Hepatic stellate cell (primary cell): ENCODE measurements at places on chromosomes 2 and 18.

- DNase-seq = no peak
These were observed 265.7 kb downstream of the MTX2 start for GRCh38 chr2:176534798-176535466.

DNA sequence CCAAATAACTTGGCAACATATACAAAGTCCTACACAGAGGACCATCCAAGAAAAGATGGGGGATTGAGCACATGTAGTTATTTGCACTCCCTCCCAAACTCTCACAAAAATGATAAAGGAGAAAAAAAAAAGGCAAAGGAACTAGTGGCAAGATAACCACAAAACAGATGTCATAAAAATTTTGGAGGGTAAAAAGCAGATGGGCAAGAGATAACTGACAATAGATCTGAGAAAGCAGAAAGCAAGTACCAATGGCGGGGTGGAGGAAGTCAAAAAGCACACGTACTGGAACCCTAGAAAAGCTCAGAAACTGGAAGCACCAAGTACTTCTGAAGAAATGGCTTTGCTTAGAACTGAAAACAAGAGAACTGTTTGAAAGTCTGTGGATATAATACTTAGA is 82.0 kb downstream of the WDPCP start:
- no peak for DNase-seq

DNA sequence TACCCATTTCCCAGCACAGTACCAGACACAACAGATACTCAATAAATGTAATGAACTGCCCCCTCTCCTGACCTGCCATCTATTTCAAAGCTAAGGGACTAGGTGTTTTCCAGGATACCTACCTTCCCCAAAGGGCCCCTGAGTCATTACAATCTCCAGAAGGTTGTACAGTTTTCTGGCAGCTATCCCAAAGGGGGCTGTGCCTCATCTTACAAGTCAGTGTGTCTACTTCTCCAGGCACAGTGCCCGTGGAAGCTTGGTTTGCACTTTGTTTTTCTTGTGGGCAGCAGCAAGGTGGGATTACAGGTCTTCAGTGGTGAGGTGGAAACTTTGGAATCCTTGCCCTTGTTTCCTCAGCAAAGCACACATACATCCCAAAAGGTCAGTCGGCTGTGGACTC is 62.8 kb upstream of the CYP26B1 start:
- no peak for DNase-seq

DNA sequence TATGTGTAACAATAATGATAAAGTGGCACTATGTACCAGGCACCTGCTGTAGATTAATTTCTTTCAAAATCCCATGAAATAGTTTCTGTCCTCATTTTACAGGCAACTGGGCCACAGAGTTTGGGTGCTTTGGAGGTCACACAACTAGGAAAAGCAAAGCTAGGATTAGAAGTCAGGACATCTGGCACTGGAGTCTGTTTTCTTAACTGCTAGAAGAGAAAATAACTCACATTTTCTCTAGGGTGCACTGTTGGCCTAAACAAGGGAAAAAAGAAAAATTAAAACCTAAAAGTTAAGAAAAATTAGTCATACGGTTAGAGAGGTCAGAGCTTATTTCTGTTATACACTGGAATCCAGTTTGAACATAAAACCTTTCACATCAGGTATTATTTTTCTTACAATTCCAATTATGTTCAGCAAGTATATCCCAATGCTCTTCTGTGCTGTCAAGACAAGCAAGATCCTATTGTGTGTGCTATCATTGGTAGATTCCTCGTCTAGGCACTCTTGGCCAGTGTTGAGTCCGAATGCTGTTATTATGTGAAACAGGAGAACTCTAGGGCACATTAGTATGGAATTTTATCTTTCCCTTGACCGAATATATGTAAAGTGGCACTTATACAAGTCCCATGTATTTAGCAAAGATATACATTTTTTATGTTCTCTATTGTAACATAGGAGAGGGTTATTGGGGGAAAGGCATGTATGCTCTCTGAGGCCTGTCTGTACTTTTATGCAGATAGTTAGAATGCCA is 1.5 kb upstream of the OSGEPL1 start:
- DNase-seq = no peak

DNA sequence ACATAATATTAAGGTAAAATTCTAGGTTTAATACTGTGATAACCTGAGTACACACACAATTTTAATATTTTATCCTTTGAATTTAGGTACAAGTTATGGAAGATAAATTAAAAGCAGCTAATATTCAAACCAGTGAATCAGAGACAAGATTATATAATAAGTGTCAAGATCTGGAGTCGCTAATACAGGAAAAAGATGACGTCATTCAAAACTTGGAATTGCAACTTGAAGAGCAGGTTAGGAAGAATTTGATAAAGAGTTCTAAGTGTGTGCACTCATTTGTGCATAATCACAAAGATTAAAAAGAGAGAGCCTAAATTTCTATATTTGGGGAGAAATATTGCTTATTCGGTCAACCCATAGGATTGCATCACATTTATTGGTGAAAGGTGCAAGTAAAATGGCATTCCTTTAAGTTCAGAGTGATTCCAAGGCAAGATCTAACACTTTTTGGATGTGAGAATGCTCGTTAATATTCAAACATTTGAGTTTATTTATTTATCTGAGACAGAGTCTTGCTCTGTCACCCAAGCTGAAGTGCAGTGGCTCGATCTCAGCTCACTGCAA is 16.3 kb upstream of the C1GALT1C1L start:
- no peak for DNase-seq

- peak; percentile 7 for DNase-seq
These were observed 40.7 kb upstream of the C2orf66 start for GRCh38 chr2:196849895-196850294.

DNA sequence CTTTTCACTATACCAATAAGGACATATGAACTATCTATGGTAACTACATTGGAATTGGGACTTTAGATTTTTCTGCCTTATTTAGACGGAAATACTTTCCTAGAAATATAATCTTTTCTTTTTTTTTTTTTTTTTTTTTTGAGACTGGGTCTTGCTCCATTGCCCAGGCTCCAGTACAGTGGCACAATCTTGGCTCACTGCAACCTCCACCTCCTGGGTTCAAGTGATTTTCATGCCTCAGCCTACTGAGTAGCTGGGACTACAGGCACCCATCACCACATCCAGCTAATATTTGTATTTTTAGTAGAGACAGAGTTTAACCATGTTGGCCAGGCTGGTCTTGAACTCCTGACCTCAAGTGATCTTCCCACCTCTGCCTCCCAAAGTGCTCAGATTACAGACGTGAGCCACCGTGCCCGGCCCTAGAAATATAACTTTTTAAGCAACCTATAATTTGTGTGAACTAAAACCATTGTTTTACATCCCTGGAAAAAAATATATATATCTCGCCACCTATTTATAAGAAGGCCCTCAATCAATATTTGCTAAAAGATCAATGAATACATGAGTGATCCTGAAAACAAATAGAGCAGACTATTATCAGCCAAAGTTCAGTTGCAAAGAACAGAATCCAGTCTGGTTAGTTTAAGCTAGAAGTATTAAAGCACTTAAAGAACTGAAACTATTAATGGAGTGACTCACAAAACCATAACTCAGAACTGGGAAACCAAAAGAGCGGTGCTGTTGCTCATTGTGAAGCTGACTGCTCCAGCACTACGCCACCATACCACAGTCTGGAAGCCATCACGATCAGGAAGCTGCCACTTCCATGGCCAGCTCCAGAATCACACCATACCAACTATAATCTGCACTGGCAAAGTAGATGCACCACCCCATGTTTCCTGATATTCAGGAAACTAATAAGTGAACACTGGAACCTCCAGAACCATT is 8.4 kb upstream of the HNRNPLL start:
- DNase-seq = no peak

GRCh38 chr2:25188405-25188804 is 20.0 kb upstream of the POMC start:
- no peak for DNase-seq

DNA sequence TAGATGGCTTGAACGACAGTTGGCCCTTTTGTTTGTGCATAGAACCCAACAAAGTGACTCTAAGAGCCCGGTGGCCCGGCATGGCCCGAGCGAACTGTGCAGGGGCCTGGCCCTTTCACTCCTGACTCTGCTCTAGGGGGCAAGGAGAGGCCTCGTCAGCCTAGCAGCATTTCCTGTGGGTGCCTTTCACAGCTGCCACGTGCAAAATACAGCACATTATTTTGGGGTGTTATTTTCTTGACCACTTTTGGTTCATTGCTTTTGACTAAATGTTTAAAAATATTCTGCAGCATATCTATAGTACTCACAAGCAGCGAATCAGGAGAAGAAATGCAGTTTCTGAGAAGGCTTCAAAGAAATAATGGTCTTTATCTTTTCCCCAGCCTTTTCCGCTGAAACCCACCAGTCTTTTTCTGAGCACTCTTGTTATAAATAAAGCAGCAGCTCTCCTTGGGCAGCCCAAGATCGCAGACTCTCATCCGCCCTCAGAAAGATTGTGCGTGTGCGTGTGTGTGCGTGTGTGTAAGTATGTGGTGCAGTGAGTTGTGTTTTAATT is 31.3 kb downstream of the DGKD start:
- DNase-seq = no peak

- no peak for DNase-seq
These were observed 118.5 kb upstream of the ZFP36L2 start for GRCh38 chr2:43344868-43345373.

DNA sequence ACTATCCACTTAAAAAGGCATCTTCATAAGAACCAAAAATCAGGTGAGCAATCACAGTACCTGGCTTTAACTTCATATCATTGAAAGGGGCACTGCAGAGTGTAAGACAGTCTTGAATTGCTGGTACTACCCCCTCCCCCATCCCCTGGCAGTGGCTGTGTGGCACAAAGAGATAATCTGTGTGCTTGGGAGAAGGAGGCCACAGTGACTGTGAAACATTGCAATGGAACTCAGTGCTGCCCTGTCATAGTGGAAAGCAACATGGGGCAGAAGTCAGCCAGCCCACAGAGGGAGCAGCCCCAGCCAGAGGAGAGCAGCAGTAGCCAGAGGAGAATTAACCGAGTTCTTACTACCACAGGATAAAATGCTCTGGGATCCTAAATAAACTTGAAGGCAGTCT is 45.3 kb upstream of the UGP2 start:
- DNase-seq = no peak
